Liver (tissue), 10 donors: ENCODE measurements at places on chromosomes 1 and 21.

- no peak for DNase-seq
Measured at GRCh38 chr1:59180735-59181134, 116.2 kb upstream of the FGGY start.

GRCh38 chr1:169236880-169237279, 130.4 kb downstream of the ATP1B1 start:
- no peak for DNase-seq

GRCh38 chr1:66599346-66599745, 65.4 kb downstream of the SGIP1 start:
- no peak for DNase-seq

GRCh38 chr1:172895050-172895460, 155.7 kb downstream of the TNFSF18 start:
- DNase-seq, result no peak

DNA sequence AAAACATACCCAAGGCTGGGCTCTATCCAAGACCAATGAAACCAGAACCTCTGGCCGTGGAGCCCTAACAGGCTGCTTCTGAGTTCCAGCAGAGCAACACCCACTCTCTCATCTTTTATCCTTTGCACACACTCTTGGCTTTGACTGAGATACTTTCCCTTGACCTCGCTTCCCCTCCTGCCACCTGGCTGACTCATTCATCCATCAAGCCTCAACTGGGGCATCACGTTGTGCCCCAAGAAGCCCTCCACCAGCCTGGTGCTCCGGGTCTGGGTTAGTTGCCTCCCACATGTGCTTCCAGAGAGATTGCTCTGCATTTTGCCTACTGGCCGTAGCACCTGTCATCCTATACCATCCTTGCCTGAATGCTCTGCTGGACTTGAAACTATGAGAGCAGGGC, 34.5 kb upstream of the SERBP1 start:
- no peak for DNase-seq

DNA sequence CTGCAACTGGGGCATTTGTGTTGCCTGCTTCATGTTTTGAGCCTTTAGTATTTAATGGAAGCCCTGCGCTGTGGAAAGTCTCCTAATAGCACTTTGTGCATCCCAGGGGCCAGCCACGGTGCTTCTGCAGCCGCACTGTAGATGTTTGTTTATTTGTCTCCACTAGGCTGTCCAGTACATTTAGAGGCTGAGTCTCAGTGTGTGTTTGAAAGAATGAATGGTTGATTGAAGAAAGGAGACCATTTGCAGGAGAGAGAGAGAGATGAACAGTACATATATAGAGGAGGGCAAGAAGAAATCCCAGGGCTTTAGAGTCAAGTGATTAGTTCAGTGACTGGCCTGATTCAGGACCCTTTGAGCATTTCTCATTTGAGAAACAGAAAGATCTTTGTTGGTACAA, 33.9 kb downstream of the MPZL1 start:
- DNase-seq, result no peak

DNA sequence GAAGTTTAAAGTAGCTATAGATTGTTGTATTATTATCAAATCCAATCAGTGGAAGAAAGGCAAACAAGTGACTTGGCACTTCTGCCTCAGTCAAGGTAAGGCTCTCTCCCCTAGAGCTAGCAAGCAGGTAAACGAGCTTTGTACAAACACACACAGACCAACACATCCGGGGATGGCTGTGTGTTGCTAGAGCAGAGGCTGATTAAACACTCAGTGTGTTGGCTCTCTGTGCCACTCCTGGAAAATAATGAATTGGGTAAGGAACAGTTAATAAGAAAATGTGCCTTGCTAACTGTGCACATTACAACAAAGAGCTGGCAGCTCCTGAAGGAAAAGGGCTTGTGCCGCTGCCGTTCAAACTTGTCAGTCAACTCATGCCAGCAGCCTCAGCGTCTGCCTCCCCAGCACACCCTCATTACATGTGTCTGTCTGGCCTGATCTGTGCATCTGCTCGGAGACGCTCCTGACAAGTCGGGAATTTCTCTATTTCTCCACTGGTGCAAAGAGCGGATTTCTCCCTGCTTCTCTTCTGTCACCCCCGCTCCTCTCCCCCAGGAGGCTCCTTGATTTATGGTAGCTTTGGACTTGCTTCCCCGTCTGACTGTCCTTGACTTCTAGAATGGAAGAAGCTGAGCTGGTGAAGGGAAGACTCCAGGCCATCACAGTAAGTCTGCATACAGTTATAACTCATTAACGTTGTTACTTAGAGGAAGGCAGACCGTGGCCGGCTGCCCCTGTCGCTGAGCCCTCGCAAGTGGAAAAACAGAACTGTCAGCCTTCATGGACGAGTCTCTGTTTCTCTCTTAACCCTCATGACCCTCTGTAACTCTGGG, at the start of gene PALMD:
TSS of gene PALMD (plus strand) at position 415 of the 833 bp plus-strand sequence. CDS start at position 620, 205 bp downstream.
- peak; percentile 44 for DNase-seq

DNA sequence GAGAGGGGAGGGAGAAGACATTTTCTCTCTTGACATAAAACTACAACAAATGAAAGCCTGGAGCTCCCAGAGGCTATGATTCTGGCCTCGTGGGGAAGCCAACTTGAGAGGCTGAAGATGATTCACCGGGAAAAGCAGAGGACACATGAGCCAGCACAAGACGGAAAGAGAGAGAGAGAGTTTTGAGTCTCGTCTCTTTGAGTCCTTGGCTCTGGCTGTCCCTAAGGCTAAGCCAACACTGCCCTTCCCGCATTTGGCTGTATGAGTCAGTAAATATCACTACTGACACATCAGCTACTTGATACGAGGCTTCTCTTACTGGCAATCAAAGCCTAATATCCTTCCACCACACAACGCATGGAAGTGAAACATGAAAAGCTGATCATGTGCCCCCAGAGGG, 95.5 kb downstream of the GRIK3 start:
- DNase-seq, result no peak

DNA sequence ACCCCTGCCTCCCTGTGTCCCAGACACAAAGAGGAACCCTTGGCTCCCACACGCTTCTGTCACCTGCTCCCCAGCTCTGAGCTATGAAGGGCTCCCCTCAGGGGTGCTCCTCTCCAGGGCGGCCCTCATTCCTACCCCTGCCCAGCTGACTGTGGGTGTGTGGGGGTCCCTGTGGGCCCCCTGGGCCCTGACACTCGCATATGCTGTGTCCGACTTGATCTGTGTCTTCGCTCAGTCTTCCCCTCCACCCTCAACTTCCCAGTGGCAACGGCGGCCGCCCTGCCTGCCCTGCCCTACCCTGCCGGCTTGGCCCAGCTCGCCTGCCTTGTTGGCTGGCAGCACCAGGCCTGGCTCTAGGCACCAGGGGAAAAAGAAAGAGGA, 1.2 kb downstream of the KCNQ4 start:
- no peak for DNase-seq

- DNase-seq, result no peak
Measured at GRCh38 chr21:42664614-42665013, 11.2 kb downstream of the PDE9A start.

DNA sequence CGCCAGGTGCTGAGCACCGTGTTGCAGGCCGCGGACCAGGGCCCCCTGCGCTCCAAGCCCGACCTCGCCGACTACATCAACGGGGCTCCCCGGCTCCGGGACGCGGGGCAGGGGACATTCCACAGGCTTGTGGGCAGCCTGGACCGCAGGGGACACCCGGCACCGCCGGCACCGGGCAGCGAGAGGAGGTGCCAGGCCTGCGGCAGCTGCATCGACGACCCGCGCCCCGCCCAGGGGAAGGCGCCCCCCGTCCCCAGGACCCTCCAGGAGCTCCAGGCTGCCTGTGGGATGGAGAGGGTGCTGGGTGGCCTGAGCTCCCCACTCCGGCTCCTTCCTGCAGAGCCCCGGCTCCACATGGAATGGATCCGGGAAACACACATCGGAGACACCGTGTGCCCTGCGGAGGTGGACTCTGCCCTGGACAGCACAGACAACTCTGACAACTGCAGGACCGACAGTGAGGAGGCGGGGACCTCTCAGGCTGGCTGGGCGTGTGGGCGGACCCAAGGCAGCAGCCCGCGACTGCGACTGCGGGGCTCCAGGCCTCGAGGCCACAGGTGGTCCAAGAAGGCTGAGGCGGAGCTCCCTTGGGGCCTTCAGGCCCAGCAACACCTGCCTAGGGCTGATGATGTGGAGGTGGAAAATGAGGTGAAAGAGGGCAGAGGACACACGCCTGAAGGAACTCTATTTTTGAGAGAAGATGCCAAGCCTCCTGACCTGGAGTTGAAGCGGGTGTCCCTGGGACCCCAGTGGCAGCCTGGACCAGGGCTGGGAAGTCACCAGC, 22.8 kb downstream of the KIAA1614 start:
- peak; percentile 65 for DNase-seq

- DNase-seq, result no peak
Measured at GRCh38 chr1:12232221-12232620, 2.4 kb downstream of the VPS13D start.

DNA sequence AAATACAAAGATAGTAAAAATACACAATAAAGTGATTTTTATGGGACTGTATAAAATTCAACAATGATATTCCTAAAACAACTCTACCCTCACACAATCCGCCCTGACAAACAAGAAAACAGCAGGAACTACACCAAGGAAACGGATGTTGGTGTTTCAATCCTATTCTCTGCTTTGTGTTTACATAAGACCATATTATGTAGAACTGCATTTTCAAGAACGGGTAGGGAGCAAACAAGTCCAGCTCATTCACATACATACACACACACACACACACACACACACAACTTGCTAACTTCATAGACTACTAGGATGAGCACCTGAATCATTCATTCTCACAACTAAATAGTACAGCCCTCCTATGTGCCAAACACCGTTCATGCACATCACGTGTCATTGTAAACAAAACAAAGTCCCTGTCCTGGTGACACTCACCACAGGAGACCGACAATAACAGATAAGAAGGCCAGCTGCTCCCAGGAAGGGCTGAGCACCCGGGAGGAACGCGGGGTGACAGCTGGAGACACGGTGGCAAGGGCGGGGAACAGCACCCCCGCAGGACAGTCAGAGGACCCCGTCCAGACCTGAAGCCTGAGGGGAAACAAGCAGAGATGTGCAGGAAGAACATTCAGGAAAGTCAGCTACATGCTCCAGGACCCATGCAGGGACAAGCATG, 43.0 kb downstream of the NPHP4 start:
- peak; percentile 41 for DNase-seq

DNA sequence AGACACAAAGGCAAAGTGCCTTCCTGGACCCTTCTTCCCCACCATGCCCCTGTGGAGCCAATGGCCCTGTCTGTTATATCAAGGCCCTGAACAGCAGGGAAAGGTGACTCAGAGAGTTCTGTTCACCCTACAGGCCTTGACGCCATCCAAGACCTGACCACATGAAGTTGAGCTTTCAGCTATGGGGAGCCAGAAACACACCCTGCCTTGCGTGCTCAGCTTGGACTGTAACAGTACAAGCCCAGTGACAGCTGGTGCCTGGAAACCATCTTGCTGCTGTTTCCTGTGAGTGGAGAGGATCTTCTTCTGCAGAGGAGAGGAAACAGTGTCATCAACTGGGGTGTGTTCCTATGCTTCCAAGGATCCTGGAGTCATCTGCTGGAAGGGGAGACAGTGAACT, 165.0 kb upstream of the IRF2BP2 start:
- no peak for DNase-seq

DNA sequence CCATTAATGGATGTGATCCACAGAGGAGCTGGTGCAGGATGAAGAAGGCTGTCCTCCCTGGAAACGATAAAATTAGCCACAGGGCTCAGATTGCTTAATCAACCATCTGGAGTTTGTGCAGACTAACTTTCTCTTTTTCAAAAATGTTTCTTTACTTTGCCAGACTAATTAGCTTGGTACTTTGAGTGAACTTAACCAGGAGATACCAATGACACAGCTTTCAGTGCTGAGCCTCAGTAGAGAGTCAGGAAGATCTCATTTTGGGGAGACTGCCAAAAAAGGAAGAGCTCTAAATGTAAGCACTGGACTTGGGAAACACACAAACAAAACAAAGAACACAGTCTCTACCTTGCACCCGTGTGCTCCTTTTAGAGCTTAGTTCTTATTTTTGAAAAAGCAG, 248.1 kb upstream of the DEPDC1 start:
- no peak for DNase-seq

DNA sequence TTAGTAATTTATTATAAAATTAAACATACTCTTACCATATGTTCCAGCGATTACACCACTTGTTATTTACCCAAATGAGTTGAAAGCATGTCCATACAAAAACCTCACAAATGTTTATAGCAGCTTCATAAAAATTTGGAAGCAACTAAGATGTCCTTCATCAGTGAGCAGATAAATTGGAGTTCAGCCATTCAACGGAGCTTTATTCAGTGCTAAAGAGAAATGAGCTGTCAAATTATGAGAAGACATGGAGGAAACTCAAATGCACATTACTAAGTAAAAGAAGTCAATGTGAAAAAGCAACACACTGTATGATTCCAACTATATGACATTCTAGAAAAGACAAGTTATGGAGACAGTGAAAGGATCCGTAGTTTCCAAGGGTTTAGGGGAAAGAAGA, 606.7 kb upstream of the TMPRSS15 start:
- no peak for DNase-seq

DNA sequence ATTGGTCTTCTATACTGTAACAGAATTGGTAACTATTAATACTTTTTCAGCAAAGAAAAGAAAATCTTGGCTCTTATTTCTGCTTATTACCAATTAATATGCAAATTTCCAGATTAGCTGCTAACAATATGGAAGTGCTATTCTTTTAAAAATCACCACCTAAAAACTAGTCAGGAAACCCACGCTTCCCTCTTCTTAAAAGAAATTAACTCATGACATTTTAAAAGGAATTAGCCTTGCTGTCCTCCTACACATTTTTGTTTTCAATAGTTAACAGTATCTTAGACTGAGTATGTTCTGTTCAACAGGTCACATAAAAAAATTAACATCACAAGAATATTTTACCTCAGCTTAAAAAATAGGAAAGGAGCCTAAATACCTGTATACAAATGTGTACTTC, 27.3 kb downstream of the ABL2 start:
- no peak for DNase-seq

- no peak for DNase-seq
Measured at GRCh38 chr1:165875171-165875570, 47.8 kb downstream of the UCK2 start.

- DNase-seq, result no peak
Measured at GRCh38 chr1:87958716-87959115, 630.0 kb downstream of the LMO4 start.

- DNase-seq, result no peak
Measured at GRCh38 chr1:161805399-161806197, 39.5 kb downstream of the ATF6 start.

DNA sequence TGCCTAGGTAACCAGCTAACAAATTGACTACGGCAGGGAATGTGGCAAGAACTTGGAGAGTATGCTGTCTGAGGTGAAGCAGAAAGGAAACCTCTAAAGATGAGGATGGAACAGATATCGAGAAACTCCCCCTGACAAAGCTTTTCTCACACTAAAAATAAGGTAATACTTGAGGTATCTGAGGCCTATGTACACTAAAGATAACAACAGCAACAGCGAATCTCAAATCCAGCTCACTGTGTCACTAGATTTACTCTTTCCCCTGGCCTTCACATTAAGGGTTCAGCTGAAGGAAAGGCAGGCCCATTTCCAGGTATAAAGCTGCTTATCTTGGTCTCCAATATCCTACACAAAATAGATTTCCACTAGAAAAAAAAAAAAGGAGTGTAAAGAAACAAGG, 518.0 kb downstream of the KCNT2 start:
- DNase-seq, result no peak
